ENCODE measurements at places on chromosomes 6 and 20. TPM values are rescaled to one million over a fixed set of nuclear protein-coding genes. Genes with fewer than 3 reads are reported as not detected.

DNA sequence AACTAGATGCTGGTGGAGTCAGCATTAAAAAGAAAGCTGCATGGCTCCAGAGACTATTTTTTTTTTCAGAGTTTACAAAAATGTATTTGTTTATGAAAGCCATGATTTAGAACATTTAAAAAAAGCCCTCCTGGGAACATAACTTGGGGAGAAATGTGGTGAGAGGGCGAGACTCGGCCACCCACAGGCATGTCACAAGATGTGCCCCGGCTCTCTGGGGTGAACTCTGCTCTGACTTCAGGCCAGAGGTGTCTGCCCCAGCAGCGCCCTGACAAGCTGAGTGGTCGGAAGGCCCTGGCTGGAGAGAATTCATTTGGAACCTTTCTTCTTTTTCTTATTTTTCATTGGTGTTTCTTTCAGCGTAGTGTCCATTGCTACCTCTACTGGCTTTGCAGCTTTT lies 21.7 kb upstream of the RFPL4B start:
- no peak for DNase-seq

DNA sequence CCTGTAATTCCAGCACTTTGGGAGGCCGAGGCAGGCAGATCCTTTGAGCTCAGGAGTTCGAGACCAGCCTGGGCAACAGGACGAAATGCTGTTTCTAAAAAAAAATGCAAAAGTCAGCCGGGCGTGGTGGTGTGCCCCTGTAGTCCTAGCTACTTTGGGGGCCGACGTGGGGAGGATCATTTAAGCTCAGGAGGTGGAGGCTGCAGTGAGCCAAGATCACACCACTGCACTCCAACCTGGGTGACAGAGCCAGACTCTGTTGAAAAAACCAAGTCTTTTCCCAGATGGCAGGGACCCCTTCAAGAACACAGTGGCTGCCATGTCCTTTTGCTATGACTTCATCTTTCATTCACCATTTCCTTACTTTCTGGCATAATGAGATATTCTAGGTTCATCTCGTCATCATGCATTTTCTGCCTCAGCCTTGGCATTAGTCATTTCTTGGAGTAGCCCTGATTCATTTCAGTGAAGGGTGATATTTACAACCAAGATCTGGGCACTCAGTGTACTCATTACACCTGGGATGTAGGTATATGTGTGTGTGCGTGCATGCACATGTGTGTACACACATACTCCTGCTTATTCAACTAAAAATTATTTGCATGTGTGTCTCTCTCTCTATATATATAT lies 61.4 kb upstream of the TOX2 start:
- DNase-seq, result no peak

GRCh38 chr6:33770833-33771145 lies 18.1 kb downstream of the LEMD2 start:
- DNase-seq, result no peak

- DNase-seq, result no peak
Measured at GRCh38 chr6:169651498-169651897, 50.3 kb downstream of the WDR27 start.

DNA sequence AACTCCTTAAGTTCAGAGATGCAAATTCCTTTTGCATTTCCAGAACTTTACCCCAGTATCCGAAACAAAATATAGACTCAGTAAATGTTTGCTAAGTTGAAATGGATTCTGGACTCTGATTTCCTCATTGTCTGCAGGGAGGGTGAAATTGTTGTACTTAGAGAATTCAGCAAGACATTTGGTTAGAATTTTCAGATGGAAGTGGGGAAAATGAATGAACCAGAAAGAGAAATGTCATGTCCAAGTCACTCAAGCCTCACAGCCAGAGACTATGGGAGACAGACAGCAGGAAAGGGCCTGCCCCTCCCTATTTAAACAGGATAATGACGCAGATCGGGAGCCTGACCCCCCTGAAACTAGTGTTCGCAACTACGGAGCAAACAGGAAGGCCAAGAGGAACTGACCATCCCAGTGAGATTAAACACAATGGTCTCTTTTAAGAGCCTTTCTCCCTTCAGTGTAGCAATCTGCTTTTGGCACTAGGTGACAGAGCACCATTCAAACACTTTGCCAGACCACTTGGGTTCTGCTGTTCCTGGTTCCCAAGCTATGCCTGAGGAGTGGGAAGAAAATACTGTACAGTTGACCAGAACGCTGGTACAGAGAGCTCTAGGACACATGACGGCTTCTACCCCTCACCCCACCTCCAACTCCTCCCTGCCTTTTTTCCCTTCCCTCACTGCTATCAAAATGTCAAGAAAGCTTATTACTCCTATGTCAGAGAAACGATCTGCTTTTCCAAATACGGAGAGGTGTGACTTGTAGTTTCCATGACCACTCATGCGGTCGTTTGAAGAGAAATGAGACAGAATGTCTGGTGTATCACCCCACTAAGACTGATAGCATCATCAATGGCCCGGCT lies 13.7 kb downstream of the NEDD9 start:
- DNase-seq, result no peak

GRCh38 chr6:703552-703951 lies 10.6 kb upstream of the EXOC2 start:
- DNase-seq, result no peak

- DNase-seq, result no peak
Measured at GRCh38 chr6:4029687-4030086, 49.2 kb downstream of the FAM217A start.

DNA sequence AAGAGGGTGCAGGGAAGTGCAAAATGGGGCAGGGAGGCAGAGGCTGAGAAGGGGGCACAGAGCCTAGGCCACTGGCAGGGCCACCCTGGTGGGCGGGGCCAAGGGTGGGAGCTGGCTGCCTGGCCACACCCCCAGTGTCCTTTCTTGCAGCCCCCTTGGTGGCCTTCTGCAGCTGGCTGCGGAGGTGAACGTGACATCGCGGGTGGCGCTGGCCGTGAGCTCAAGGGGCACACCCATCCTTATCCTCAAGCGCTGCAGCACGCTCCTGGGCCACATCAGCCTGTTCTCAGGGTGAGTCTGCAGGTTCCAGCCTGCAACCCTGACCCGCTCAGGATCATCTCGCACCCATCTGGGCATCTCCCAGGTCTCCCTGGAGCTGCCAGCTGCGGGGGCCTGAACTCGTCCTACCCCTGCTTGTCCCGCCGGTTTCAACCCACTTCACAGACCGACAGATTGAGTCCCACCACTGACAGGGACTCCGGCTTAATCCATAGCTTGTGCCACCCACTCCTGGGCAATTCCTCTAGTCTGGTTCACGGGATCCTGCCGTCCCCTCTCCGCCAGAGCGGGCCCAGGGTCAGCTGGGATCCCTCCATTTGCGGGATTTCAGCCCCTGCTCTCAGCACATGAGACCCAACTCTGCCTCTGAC lies 6.2 kb downstream of the BPIFB3 start:
- no peak for DNase-seq

DNA sequence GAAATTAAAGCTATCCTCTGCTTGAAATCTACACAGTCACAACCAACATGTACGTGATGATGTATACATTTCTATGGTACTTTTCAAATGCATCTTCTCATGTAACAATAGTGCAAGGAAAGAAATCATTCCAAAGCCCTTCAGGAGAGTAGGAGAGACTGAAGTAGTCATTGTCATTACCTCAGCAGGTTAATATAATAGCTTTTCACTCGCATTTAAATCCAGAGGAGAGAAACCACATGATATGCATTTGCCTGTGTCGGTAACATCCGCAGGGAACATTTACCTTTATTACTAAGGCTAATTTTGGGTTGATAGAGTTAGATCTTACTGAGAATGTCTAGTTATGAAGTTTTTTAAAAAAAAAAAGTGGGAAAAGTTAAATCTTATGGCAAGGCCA lies 186.6 kb upstream of the DTNBP1 start:
- no peak for DNase-seq

- no peak for DNase-seq
Measured at GRCh38 chr6:19839788-19840187, 2.6 kb downstream of the ID4 start.

GRCh38 chr20:50499938-50500337 lies 10.2 kb upstream of the PTPN1 start:
- no peak for DNase-seq

DNA sequence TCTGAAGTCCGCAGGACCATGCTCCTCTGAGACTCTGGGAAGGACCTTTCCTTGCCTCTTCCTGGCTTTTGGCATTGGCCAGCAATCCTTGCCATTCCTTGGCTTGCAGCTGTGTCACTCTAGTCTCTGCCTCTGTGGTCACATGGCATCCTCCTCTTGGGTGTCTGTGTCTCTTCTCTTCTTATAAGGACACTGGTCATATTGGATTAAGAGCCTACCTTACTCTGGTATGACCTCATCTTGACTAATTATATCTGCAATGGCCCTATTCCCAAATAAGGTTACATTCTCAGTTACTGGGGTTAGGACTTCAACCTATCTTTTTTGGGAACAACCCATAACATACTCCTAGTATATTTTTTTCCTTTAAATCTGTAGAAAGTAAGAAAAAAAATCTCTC lies 49.9 kb upstream of the GTSF1L start:
- no peak for DNase-seq

GRCh38 chr6:32796848-32797776 lies 19.7 kb downstream of the HLA-DOB start:
- peak; percentile 73 for DNase-seq

DNA sequence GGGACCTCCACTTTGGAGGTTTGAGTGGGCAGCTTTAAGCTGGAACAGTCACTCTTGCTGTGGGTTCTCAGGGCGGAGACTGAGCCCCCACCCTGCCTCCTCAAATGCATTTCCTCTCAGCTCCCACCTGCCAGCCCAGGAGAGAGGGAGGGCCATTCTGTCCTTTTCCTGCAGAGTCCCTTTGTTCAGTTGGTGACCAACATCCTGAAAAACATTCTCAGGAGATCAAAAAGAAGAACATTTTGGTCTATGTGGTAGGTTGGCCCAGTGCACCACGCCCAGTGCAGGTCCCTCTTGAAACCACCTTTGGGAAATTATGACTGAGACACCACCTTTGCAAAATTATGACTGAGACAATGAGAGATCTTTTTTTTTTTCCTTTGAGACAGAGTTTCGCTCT lies 13.4 kb downstream of the SLC52A3 start:
- DNase-seq, result no peak

DNA sequence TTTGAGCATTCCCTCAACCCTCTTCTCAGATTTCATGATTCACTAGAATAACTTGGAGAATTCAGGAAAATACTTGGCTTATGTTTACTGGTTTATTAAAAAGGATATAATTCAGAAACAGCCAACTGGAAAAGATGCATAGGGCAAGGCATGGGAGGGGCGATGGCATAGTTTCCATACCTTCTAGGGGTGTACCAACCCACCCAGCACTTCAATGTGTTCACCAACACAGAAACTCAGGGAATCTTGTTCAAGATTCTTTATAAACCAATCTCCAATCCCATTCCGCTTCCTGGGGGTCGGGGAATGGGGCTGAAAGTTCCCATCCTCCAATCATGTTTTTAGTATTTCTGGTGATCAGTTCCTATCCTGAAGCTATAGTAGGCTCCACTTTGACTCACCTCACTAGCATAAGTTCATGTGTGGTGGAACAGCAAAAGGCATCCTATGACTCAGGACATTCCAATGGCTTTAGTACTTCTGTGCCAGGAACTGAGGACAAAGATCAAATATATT lies 164.4 kb downstream of the SIM1 start:
- no peak for DNase-seq

GRCh38 chr20:16346956-16347355 lies 226.3 kb downstream of the KIF16B start:
- DNase-seq, result no peak

DNA sequence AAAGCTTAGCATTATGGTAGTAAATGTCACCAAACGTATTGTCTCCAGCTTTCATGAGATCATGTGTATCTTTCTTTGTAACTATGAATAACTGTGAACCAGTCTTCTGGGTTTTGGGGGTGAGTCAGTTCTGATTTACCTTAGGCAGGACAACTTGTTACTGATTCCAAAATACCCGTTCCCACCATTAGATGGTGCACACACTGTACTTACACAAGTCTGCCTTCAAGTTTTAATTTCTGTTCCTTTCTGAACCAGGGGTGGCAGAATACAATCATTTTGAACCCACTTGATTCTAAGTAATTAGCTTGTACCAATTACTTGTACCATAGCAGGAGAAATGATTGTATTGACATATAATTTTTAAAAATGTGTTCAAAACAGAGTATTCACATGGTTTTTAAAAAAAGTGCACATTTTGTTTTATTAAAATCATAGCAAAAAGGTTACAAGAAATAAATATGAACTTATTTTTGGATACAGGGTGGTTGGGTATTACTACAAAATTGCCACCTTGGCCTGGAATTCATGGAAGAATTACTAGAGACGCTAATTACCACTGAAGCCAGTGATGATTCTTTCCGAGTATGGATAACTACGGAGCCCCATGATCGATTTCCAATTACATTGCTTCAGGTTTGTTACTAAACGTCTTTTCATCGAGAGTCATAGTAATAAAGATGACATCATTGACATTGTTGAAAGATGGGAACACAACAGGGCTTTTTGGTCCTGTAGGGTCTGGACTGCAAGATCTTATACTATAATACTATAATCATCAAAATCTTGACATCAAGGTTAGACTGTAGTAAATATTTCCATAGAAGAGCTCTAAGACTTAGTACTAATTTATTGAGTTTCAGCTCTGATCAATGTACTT lies 75.2 kb upstream of the GLP1R start:
- no peak for DNase-seq

GRCh38 chr6:3311826-3312225 lies 53.1 kb downstream of the PSMG4 start:
- DNase-seq, result no peak

Gene RNF144B
- total RNA-seq, result 17.5 TPM

Gene ARMH2
- total RNA-seq, result not detected

Gene SLC17A3
- total RNA-seq, result 10.4 TPM

Gene C6orf141
- 0.48 TPM for total RNA-seq

Gene CEP250
- total RNA-seq, result 14.6 TPM

Gene CTCFL
- 0.15 TPM for total RNA-seq

All from left lobe of liver (tissue), 2 donors.